Activated naive CD4-positive, alpha-beta T cell treated with Interleukin-2 at 50 U/mL for 16 hours (primary cell): ENCODE measurements at places on chromosomes 16 and 17.

- no peak for DNase-seq
Measured at GRCh38 chr17:78935419-78936323, 10.5 kb upstream of the TIMP2 start.

DNA sequence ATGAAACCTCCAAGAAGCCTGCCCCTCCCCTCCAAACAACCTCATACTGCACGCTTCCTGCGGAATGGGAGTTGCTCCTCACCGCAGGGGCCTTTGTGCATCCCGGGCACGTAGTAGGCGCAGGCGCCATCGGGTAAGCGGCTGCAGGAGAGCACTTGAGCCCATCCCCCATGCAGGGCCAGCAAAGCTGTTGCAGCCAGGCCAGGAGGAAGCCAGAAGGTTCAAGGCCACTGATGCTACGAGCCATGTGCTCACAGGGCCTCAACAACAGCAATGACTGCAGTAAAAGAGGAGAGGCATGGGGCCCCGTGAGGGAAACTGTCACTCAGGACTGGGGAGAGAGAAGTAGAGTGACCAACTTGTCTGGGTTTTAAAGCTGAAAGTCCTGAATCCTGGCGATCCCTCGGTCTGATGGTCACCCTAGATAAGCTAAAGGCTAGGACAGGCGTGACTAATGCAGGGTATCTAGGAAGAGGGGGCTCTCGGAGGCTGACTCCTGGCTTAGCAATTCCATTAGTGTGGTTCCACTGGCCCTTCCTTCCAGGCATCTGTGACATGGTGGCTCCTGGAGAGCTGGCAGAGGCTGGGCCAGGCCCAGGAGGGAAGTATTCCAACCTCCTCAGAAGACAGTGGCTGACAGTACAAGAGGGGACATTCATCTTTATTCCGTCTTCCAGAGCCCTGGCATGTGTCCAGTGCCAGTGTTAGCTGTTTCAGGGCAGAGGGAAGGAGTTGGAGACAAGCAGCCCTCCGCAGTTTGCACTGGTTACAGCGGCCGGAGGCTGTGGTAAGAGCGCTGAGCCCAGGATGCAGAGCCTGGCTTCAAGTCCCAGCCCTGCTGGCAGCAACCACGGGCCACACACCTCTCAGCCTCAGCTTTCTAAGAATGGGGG lies 20.8 kb downstream of the GOSR2 start:
- no peak for DNase-seq

DNA sequence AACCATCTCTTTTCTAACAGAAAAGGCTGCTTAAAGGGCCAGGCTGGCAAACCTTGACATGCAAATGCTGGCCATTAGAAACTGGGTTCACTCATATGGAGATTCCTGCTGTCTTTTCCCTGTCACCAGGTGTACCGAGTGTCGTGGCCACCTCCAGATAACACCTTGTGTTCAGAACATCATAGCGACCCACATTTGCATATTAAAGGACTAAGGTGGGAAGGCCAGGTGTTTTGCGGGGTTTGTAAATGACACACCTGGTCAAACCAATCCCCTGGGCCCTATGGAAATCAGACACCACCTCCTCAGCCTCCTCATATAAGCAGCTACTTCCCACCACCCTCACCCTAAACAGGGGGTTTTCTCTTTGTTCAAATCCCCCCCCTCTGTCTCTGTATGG lies 2.5 kb upstream of the AIPL1 start:
- DNase-seq: no peak

GRCh38 chr16:49455991-49456745 lies 82.6 kb downstream of the C16orf78 start:
- DNase-seq: no peak

DNA sequence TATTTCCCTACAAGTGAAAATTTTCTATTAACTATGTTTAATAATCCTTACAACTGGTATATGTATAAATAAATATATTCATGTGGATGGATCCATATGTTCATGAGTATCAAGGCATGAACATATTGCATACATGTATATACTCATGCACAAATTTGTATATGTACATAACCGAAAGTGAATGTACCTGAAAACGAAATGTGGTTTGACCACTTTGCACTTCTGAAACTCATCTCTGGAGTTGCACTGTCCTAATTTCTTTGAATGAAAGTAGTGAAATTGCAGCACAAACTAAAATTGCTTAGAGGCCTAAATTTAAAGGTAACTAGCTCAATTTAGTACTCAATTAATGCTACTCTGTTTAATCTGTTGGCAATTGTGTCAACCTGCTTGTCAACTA lies 27.4 kb upstream of the GNAO1 start:
- no peak for DNase-seq

DNA sequence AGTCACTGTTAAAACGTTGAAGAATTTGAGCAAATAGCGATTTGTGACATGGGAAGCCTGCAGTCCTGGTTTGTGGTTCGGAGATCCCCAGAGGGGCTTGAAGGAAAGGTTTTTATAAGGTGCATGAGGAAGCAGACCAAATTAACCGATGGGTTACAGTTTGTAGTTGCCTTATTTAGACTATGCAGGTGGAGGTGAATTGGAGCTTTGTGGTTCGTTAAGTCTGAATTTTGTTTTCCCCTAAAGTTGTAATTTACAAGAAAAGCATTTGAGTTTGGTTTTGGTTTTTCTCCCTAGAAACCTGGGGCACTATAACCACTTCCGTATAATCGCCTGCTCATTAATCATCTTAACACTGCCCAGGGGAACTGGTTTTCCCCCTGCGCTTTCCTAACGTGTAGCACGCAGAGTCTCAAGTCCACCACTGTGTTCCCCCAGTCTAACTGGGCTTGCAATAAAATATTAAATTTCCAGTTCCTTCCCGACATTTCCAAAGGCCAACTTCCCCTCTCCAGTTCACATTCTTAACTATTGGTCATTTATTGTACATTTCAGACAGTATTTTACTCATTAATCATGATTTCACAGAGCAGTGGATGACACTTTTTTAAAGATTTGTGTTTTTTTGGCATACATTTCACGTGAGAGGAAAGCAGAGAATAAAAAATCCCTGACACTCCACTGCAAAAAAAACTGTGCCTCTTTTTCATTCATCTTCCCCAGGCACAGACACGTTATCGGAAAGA lies 932 bp downstream of the ZNF267 start:
- peak; percentile 60 for DNase-seq
